Putamen (tissue), 1 donor: ENCODE measurements at places on chromosomes 1 and 21.
A peak's percentile ranks its signal among the peaks of the same experiment; 100 is the strongest.

- DNase-seq, result no peak
Observed at GRCh38 chr1:229171934-229172333, 99.0 kb upstream of the RAB4A start.

DNA sequence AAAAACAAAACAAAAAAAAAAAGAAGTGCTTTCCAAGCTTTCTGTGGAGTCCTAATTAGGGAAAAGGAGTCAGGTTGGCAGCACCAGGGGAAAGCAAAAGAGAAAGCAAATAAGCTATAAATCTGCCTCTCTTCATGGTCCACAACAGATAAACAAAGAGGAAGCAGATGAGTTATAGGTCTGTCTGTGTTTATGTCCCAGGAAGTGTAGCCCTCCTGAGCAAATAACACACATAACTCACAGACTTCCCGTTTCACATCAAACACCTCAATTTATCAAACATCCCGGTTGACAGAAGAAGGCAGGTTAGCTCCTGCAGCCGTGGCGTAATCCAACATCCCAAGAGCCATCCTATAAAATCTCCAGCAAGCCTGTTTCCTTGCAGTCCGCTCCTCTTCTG, 5.6 kb upstream of the SLC2A5 start:
- DNase-seq, result no peak

DNA sequence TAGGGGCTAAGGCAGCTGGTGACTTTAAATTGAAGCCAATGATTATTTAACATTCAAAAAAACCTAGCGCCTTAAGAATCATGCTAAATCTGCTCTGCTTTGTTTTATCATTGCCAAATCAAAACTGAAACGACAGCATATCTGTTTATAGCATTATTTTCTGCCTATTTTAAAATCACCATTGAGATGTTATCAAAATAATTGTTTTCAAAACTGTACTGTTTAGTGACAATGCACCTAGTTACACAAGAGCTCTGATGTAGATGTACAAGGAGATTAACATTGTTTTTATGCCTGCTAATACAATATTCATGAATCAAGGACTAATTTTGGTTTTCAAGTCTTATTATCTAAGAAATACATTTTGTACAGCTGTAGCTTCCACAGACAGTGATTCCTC, 1521.3 kb downstream of the AMY1C start:
- DNase-seq, result no peak

DNA sequence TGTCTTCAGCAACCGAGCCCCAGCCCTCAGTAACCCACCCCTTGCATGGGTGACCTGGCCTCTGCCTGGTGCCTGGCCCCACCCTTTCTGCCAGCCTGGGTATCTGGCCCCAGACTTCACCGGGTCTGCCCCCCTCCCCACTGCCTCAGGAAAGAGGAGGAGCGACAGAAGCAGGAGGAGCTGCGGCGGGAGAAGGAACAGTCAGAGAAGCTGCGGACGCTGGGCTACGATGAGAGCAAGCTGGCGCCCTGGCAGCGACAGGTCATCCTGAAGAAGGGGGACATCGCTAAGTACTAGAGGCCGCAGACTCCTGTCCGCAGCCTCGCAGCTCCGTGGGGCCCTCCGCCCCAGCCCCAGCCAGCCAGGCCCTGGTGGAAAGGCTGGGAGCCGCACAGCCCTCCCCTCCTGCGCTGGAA, 6.1 kb downstream of the TNFRSF25 start:
- no peak for DNase-seq

DNA sequence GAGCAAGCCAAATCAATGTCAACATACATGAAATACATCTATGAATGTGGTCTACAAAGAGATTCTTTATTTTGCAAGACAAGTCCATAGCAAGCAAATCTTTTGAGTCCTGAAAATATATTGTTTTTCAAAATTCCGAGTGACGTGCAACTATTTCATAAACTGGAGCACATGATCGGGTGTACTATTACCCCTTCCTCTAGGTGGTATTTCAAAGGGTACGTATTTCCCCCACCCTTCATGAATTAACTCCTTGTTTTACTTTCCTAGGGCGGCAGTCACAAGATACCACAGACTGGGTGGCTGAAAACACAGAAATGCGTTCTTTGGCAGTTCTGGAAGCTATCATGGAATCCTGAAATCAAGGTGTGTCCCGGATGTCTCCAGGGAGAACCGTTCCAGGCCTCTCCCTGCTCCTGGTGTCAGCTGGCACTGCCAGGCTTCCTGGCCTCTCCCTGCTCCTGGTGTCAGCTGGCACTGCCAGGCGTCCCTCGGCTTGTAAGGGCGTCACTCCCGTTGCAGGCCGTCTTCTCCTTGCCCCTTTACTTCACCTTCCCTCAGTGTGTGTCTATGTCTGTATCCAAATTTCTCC, 55.3 kb downstream of the RIPK4 start:
- no peak for DNase-seq

GRCh38 chr1:203807196-203807595, 11.8 kb downstream of the ZBED6 start:
- no peak for DNase-seq

DNA sequence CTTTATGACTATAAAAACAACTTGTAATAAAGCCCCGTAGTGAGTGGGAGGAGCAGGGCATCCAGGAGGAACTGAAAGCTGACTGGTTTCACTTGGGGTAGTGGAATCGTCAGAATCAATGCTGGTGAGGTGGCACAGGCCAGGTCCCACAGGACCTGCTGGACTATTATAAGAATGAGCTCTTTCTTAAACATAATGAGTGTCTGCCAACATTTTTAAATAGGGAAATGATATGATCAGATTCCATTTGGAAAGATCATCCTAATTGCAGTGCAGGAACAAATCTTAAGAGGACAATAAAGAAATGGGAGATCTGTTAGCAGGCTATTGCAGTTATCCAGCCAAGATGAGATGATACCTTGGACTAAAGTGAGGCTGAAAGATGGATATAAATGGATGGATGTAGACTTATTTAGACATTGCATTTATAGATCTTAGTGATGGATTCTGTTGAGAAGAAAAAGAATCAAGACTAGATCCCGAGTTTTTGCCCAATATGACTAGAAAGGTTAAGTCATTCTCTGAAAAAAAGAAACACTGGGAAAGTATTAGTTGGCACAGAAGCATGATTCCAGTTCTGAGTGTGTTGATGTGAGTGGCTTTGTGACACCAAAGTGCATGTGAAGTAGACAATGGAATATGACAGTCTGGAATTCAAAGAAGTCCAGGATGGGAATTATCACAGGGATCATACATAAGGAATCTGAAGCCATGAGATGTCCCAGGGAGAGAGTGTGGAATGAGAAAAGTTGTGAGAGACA, 153.3 kb upstream of the SGIP1 start:
- no peak for DNase-seq

DNA sequence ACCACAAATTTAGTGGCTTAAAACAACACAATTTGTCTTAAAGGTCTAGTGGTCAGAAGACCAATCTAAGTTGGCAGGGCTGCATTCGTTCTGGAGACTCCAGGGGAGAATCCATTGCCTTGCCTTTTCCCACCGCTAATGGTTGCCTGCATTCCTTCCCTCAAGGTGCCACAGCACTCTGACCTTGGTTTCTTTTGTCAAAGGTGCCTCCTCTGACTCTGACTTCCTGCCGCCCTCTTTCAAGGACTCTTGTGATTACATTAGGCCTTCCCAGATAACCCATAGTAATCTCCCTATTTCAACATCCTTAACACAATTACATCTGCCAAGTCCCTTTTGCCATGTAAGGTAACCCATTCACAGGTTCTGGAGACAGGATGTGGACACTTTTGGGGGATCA, 145.3 kb downstream of the S1PR1 start:
- no peak for DNase-seq

- DNase-seq, result no peak
Observed at GRCh38 chr1:67524143-67525052, 94.2 kb upstream of the SERBP1 start.

DNA sequence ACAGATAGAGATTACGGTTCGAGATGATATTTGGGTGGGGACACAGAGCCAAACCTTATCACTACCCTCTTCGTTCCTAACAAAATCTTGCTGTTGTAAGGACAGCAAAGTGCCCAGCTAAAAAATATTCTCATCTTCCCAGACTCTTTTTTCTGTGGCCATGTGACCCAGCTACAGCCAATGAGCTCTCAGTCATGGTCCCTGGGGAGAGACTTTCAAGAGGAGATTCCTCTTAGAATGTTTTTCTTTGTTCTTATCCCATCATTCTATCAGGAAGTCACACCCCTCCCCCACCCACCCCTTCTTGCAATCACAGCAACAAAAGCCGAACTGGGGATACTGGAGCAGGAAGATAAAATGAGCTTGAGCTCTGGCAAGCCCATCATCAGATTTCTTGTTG, 247.1 kb downstream of the CHRM3 start:
- DNase-seq, result no peak

DNA sequence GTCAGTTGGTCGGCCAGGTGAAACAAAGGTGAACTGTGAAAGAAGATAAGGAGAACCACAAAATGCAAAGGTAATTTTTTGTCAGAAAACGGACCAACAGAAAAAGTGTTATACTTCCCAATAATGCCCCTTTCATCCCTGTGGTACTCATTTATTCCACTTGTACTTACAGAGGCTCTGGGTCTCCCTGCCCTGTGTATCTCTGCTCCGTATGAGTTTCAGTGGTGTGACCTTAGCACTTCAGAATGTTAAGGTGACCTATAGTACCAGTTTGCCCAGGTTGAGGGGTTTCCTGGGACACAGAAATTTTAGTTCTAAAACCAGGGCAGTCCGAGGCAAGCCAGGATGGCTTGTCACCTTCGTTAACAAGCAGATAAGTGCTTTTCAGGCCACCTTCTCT, 254.8 kb downstream of the OLFM3 start:
- DNase-seq, result no peak

DNA sequence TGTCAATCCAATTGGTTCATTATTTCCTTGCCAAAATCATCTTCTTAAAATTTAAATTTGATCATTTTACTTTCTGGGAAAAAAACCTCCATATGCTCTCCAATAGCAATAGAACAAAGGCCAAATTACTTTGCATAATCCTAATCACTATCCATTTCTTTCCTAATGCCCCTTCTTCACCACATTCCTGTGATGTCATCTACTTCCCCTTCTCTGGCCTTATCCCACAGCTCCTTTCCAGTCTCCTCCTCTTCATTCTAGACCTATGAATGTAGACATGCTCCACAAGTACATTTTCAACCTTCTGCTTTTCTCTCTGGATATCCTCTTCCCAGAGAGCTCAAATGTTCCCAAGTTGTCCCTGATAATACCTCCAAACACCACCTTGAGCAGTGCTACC, 216.6 kb downstream of the MRPL39 start:
- DNase-seq, result no peak

GRCh38 chr1:77927414-77927813, 39.0 kb downstream of the NEXN start:
- DNase-seq, result no peak

- no peak for DNase-seq
Observed at GRCh38 chr1:187033693-187034390, 205.1 kb downstream of the PLA2G4A start.

DNA sequence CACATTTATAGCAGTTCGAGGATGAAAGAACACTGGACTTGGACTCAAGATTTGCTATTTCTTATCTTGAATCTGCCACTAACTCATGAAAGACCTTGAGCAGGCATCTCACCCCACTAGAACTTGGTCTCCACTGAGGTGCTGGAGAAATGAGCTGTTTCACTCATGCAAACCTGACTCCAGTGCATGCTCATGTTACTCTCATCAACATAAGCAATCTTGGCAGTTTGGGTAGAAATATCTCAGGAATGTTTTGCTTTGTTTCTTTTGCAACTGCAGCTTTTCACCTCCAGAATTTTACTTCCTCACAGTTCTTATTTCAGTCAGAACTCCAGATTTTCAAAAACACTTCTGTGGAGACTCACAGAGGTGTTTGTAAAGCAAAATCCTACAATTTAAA, 46.2 kb upstream of the DAB1 start:
- no peak for DNase-seq

DNA sequence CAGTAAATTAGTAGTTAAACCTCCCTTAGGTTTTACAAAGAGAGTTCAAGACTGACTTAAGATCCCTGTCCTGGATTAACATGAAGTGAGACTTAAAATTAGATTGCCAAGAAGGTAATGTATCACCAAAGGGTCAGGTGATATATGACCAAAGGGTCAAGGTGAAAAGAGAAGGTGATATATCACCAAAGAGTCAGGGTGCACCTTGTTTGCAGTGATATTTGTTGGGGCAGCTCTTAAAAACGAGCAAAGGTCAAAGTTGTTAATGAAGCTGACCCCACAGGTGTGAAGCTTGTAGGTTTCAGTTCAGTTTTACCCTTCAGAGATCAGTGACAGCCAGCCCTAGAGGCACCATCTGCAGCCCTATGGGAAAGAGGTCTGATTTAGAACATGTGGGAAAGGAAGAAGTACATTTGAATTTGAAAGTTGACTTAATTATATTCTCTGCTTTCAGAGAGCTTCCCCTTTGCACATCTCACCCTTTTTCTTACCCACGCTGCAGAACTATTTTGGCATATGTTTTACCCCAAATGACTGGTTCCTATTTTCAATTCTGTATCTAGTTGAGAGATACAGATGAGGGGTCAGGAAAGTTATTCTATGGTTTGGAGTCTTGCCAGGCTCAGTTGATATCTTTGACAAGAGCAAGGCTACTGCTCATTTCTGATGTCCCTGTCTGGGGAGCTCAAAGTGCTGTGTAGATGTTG, 170.8 kb downstream of the S1PR1 start:
- peak; percentile 7 for DNase-seq

DNA sequence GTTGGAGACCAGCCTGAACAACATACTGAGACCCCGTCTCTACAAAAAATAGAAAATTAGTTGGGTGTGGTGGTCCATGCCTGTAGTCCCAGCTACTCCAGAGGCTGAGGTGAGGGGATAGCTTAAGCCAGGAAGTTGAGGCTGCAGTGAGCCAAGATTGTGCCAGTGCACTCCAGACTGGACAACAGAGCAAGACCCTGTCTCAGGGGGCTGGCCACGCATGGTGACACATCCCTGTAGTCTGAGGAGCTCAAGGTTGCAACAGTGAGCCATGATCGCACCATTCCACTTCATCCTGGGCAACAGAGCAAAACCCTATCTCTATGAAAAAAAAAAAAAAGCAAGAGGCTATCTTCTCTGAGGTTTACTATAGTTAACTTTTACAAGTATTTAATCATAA, 12.7 kb upstream of the UBE4B start:
- no peak for DNase-seq

- DNase-seq, result no peak
Observed at GRCh38 chr1:205054013-205054412, 11.0 kb downstream of the CNTN2 start.
